ENCODE measurements at places on chromosomes 4 and X.

- DNase-seq: no peak
Observed at GRCh38 chr4:46385946-46386345, 4.0 kb downstream of the GABRA2 start.

DNA sequence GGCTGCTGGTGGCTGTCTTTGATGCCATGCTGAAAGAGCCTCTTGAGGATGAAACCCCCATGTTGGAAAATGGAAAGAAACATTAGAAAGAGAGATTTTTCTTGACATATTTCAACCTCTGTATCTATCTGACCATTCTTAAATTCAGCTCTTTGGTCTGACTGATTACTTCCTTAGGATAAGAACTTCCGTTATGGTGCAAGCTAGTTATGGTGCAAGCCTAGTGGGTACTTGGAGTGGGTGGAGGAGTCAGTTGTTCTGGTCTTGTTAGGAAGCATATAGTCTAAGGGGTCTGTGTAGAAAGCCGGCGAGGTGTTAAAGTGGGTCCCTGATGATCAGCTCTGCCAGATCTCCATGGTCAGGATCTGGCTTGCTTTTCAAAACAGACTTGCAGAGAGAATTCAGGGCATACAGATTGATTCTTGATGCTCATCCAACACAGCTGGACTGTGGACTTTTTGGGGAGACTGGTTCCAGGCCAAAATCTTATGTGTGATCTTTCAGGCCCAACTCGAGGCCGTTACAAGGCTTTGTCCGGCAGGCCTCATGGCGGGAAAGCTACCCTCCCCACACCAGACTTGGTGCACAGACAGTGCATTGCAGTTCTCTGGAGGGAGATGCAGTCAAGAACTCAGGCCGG lies 82.8 kb upstream of the BOD1L1 start:
- DNase-seq: no peak

DNA sequence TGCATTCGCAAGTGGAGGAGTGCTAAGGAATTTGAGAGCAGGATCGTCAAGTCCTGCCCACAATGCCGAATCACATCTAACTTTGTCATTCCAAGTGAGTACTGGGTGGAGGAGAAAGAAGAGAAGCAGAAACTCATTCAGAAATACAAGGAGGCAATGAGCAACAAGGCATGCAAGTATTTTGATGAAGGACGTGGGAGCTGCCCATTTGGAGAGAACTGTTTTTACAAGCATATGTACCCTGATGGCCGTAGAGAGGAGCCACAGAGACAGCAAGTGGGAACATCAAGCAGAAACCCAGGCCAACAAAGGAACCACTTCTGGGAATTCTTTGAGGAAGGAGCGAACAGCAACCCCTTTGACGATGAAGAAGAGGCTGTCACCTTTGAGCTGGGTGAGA lies 100.2 kb upstream of the MED14 start:
- DNase-seq: no peak

DNA sequence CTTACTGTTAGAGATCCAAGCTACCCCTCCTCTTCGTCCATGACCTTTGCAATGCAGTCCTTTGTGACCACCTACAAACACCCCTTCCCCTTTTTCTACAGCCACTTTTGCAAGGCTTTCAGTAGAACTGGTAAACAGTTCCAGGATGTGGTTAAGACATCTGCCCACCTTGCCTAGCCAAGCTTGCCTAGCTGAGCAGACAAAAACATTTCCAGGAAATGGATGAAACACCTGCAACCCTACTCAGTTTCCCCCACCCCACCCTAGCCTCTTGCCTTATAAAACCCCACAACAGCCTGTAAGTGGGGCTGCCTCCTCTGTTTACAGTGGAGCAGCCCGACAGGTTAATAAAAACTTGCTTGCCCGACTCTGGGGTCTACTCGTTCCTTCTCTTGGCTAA lies 133.8 kb downstream of the ZC4H2 start:
- DNase-seq: no peak

- DNase-seq: no peak
Observed at GRCh38 chrX:150935467-150935866, 37.0 kb upstream of the CD99L2 start.

DNA sequence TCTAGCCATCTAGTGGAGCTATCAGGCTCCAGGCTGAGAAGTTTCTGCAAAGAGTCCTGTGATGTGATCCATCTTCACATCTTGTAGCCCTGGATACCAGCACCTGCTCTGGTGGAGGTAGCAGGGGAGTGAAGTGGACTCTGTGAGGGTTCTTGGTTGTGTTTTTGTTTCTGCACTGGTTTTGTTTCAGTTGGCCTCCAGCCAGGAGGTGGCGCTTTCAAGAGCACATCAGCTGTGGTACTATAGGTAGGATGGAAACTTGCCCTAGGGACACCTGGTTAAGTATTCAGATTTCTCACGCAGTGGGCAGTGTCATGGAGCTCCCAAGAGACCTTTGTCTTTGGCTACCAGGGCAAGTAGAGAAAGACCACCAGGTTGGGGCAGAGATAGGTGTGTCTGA lies 257.5 kb upstream of the SLC7A11 start:
- DNase-seq: no peak

DNA sequence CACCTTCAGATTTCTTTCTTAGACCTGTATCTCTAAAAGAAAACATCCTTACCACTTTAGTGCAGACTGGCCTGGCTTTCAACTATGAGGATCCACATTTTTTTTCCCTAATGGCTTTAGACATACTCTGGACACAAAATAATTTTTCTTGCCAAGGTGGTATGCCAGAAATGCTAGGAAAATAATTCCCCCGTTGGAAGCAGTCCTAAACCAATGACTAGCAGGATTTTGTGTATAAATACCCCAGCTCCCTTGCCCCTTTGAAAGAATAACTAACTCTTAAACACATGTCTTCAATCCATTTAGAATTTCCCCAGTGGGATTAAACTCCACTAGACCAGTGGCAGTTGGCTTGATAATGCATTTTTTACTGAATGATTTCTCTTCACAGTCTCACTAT lies 500.5 kb upstream of the FTHL17 start:
- no peak for DNase-seq

DNA sequence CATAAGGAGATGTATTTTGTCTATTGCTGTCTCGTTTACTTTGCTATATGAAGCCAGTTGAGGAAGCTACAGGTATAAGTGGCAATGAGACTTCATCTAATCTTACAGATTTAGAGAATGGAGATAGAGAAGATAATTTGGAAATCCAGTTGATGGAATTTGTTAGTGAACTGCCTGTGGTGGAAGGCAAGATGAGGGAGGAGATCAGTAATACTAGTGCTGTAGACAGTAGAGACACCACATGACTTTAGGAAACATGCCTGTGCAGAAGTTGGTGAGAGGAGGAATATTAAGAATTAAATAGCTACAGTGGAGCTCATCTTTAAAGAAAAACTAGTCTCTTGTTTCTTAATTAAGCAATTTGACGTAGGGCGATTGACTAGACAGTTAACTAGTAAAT lies 51.3 kb downstream of the RBPJ start:
- DNase-seq: no peak

GRCh38 chr4:99887837-99888236 lies 6.4 kb downstream of the LAMTOR3 start:
- no peak for DNase-seq

GRCh38 chrX:54935306-54935705 lies 14.7 kb downstream of the TRO start:
- DNase-seq: no peak

- no peak for DNase-seq
Observed at GRCh38 chrX:138128027-138128671, 562.2 kb downstream of the ZIC3 start.

- no peak for DNase-seq
Observed at GRCh38 chr4:10035130-10035529, 13.8 kb upstream of the SLC2A9 start.

DNA sequence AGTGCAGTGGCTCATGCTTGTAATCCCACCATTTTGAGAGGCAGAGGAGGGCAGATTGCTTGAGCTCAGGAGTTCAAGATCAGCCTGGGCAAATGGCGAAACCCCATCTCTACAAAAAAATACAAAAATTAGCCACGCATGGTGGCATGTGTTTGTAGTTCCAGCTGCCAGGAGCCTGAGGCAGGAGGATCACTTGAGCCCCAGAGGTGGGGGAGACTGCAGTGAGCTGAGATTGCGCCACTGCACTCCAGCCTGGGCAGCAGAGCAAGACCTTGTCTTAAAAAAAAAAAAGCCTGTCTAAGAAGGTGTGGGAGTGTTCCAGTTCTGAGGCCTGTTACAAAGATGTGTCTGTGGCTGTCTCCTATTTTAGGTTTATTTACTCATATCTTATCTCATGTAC lies 38.0 kb downstream of the PI4K2B start:
- no peak for DNase-seq

GRCh38 chrX:68725756-68726365 lies 78.4 kb downstream of the STARD8 start:
- DNase-seq: no peak

- no peak for DNase-seq
Observed at GRCh38 chr4:33724685-33725084, 2519.6 kb downstream of the ARAP2 start.

DNA sequence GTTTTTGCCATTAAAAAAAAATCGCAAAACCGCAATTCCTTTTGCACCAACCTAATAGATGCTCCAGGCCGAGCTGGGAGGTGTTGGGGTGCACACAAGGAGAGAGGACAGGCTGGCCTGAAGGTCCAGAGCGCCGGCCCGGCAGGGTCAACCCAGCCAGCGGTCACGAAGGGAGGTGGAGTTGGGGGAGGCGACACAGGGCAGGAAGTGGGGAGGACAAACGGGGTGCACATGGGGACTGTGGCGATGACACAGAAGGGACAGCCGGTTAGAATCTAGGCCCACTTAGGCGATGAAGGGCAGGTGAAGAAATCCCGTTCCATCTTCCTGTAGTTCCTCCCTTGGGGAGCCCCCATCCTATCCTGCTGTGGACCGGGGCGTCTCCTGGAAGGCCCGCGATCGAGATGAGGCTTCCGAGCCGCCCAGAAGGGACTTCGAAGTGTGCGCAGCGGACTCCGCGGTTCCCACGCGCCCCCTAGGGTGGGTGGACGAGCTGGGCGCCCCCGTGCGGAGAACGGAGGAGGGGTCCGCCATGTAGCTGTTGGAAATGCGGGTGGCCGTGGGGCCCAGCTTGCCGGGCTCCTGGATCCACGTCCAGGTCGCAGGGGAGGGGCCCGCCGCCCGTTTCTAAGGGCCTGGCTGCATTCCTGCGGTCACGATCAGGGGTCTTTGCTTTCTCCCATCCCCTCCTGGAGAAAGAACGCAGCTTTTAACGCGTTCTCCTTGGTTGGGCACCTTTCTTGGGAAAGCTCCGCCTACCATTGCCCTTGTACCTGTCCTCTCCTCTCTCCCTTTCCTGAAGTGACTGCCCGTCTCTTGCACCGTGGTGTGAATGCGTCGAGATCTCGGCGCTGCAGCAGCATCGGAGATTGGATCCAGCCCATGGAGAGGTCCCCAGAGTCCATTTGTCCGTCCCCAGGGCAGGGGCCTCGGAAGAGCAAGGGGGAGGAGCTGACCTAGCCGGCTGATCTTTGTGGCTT lies 17.0 kb upstream of the HPF1 start:
- DNase-seq: no peak

DNA sequence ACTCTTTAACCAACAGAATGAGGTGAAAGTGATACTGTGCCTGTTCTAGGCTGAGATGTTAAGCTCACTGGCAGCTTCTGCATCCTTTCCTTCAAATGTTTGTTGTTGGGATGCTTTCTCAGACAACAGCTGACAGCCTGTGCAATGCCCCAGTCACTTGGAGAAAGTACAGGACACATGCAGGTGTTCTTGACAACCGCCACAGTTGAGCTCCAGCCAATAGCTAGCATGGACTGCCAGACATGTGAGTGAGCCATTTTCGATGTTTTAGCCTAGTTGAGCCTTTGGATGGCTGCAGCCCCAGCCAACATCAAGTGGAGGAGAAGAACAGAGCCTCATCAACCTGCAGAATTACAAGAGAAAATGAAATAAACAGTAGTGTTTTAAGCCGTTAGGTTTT lies 94.1 kb upstream of the PPP3CA start:
- DNase-seq: no peak

DNA sequence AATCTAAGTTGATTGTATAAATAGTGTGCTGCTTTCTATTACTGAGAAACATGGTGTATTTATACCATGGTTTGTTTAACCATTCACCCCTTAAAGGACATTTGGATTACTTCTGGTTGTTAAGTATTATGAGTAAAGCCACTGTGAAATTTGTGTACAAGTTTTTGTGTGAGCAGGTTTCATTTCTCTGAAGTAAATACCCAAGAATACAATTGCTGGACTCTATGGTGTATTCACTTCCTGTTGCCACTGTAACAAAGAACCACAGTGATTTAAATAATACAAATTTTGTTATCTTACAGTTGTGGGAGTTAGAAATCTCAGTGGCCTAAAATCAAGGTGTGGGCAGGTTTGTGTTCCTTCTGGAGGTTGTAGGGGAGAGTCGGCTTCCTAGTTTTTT lies 869.6 kb downstream of the CCSER1 start:
- no peak for DNase-seq

DNA sequence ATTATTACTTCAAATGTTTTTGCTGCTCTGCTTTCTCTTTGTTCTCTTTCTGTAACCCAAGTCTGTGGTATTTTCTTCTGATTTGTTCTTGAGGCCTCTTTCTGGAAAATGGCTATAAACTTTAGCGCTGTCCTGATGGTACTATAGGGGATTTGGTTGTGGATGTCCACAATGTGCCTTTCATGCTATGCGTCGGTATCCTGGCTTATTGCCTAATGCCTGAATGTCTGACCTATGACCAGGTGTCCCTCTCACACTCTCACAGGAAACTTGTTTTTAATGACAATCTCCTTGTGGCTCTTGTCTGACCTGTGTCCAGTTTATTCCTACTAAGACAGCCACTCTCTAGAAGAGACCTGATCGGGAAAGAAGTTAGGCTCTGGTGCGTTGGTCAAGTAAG lies 222.4 kb upstream of the NR3C2 start:
- DNase-seq: no peak

GRCh38 chrX:105451401-105451800 lies 230.9 kb upstream of the TEX13A start:
- DNase-seq: no peak

DNA sequence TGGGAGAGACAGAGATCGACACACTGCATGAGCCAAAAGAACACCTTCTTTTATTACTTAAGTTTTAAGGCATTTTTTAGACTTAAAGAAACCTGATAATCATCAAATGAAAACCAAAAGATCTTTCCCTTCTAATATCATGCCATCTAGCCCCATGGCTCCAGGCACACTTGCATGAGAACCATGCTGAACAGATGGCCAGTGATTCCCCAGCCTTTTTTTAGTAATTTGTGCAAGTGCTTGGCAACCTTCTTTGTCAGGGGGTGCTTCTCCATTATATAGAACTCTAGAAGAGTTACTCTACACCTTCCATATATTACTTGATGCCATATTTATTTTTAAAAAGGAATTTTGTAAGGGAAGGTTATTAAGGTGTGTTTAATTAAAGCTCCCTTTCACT lies 182.2 kb upstream of the TEX13C start:
- no peak for DNase-seq

GRCh38 chrX:13670197-13670596 lies 17.3 kb downstream of the TCEANC start:
- no peak for DNase-seq

DNA sequence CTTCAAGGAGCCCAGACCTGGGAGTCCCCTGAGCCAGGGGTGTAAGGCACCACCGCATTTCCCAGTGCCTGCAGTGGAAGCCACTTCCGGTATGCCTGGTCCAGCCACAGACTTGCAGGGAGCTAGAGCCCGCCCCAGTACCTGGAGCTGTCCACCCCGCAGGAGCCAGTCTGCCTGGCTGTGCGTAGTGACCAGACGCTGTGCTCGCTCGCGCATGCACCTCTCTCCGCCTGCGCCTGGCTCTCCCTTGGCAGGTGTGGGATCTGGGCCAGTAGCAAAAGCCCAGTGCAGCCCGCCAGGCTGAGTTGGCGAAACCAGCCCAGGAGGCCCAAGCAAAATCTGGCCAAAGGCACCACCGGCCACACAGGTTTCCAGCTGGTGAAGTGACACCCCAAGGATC lies 973.7 kb upstream of the AGA start:
- DNase-seq: no peak

- no peak for DNase-seq
Observed at GRCh38 chrX:6228720-6229119, at the start of gene NLGN4X. Gene NLGN4X (minus strand): TSS chrX:6228867. CDS start chrX:6151466, 77,401 bp downstream.

Data from stimulated activated CD4-positive, alpha-beta T cell treated with anti-CD3 and anti-CD28 coated beads, Interleukin-1b, Interleukin-23, amount 100 ng/mL, for 1 hour (primary cell).